ENCODE measurements at places on chromosomes 3 and 15.

GRCh38 chr3:90025019-90025418, 917.6 kb downstream of the EPHA3 start:
- DNase-seq, result no peak

DNA sequence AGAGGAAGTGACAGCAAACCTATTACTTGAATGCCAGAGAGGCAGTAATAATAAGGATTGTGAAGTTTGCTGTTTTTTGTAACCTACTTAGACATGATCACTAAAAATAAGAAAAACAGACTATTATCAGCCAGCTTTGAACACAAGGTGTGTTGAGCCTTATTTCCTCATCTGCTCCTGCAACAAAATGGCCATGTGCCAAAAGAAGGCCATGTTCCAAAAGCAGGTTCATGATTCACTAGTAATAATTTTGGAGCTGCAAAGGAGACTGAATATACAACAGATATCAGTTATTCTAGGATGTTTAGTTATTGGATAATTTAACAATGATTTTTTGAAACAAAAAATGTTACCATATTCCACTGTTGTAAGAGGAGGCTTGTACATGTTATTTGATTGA, 578.7 kb downstream of the SQOR start:
- no peak for DNase-seq

- DNase-seq, result no peak
Measured at GRCh38 chr3:110813541-110813940, 258.1 kb upstream of the NECTIN3 start.

- no peak for DNase-seq
Measured at GRCh38 chr15:60633426-60633968, 154.6 kb upstream of the ICE2 start.

- DNase-seq, result peak; percentile 59
Measured at GRCh38 chr3:42012383-42012934, 50.6 kb upstream of the ULK4 start.

- DNase-seq, result peak; percentile 29
Measured at GRCh38 chr3:132549890-132550578, 47.0 kb upstream of the ACKR4 start.

GRCh38 chr3:33787328-33788009, 11.0 kb upstream of the PDCD6IP start:
- peak; percentile 68 for DNase-seq

- DNase-seq, result no peak
Measured at GRCh38 chr3:179706233-179706632, 53.4 kb downstream of the USP13 start.

GRCh38 chr3:108131475-108132134, 40.8 kb upstream of the CD47 start:
- DNase-seq, result peak; percentile 80

DNA sequence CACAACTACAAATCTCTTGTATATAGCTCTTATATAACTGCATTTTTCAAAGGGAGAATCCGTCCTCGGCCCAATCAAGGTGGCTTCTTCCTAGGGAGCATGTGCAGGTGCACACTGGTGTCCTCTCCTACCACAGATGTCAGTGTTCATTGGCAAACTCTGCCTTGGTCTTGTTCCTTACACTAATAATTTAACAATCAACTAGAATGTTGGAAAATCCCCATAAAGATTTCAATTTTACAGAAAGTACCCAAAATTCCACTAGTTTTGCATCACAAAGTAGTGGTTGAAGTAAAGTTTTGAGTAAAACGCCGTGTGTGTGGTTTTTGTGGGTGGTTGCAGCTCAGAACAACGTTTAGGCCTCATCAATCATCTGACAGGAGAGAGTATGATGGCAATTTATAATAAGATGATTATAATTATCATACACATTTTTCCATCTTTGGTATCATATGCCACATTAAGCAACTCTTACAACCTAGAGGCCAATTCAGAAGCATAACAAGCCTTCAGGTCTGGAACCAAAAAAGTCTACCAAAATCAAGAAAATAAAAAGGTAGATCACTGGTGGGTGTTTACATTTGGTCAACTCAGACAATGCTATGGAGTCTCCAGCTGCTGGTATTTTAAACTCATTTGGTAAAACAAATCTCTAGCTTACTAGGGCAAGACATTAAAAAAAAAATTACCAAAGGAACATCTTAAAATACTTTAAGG, 128.9 kb upstream of the BHLHE40 start:
- DNase-seq, result peak; percentile 59
